ENCODE measurements at places on chromosomes 7 and 10.

DNA sequence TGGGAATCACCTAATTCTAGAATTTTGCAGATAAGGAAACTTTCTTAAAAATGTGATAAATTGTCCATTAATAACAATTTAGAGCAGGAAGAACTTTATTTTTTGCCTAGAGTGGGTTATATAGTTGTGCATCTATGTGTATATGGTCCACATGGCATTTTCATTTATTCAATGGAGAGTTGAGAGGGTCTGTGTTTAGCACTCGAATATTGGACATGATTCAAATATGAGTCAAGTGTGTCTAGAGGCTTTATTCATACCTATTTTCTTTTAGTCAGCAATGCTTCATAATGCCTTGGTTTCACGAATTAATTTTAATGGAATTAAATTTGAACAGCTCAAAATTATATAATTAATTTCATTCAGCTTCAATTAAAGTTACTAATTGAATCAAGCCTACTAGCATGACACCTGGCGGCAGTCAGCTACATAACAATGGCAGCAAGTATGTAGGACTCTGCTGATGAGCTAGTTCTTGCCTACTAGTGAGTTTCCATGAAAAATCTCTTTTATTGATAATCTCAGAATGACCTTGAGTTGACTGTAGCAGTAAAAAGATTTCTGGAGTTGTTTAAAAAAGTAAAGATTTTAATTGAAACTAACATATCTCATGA, 17.7 kb downstream of the MDFIC start:
- DNase-seq, result no peak

DNA sequence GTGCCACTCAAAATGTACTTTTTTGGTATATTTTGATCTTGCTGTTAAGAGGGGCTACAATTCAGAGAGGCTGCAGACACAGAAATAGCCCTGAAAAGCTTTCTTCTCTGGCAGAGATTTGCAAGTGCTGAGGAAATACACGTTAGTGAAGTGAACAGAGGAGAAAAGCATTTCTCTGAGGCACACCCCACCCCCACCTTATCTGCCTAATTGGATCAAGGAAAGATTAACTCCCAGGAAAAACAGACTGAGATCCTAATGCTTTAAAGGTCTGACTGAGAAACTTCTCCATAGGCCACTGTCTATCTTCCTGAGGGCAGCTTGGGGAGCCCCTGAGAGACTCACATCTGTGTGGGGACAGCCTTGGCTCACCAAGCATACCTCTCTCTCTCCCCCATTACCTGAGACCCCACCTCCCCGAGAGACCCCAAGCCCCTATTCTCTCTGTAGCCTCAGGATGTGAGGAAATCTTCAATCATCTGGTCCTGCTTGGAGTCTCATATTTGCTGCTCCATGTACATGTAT, 14.8 kb upstream of the AKR1C3 start:
- DNase-seq, result no peak

- no peak for DNase-seq
These were observed 8.4 kb upstream of the PVRIG start for GRCh38 chr7:100211342-100211780.

DNA sequence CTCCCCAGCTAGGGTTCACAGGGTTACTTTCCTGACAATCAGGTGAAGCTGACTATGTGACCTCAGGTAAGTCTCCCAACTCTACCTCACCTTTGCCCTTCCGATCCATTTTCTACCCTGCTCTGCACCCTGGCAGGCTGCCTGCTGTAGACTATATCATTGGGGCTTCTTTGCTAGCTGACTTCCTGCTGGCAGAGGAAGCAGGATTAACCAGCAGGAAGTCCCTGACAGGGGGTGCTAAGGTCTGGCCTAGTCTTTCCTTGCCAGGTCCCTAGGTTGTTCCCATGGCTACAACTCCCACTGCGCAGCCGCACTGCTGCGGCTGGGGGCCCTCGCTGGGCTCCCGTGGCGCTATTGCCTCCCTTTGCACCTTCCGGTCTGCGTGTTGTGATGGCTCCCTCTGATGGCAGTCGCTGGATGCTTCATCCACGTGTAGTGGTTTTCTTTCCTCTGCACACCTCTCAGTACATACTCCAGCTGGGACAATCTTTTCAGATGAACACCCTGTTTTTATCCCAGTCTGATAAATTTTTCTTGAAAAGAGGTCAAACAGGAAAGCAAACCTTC, 365.9 kb downstream of the REEP3 start:
- DNase-seq, result no peak

DNA sequence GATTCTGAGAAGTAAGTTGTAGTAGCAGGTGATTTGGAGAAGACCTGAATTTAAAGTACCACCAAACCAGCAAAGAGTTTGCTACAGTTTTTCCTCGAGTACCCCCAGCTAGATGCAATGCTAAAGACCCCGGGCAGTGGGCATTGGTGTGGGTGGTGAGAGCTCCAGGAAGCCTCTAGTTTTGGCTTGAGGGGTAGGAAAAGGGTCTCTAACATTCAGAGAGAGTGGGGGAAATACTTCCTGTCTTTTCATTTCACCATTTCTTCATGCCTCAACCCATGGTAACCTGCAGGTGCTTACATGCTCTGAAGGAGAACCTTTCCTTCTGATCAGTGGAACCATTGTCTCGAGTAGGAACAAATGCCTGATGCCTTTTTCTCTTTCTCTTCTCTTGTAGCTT, 352.2 kb downstream of the CALN1 start:
- DNase-seq, result no peak

DNA sequence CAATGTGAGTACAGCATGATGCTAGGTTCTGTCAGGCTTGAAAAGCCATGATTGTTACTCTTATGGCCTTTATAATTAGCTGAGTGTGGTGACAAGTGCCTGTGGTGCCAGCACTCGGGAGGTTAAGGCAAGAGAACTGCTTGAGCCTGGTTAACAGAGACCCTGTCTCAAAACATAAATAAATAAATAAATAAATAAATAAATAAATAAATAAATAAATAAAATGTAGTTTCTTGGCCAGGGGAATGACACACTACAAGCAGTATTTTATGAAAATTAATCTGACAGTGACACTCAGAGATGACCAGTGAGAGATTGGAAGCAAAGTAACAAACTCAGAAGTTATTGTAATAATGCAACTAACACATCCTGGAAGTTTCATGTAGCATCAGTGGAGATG, 2.3 kb upstream of the MORN4 start:
- DNase-seq, result no peak

GRCh38 chr7:29066641-29067040, 79.7 kb downstream of the CPVL start:
- no peak for DNase-seq

GRCh38 chr7:118590107-118590506, 365.6 kb downstream of the ANKRD7 start:
- DNase-seq, result no peak

- no peak for DNase-seq
These were observed 90.8 kb downstream of the DNAJB9 start for GRCh38 chr7:108660465-108660864.

- DNase-seq, result no peak
These were observed 3.1 kb upstream of the FAM171A1 start for GRCh38 chr10:15374156-15374555.

DNA sequence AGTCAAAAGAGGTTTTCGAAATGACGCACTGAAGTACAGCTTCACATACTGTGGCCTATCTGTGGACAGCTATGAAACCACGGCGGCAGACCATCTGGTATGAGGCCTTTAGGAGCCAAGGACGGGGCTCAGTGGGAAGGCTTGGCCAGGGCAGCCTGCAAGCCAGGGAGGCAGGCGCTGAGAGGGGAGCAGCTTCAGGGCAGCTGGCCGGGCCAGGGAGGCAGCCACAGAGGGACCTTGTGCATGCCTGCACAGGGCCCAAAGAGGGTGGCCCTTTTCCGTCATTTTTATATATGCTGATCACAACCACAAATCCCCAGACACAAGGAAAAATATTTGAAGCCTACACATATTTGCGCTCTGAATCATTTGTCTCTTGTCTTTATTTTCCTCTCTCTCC, 13.5 kb downstream of the CALD1 start:
- DNase-seq, result no peak

- DNase-seq, result no peak
These were observed 56.5 kb downstream of the MMRN2 start for GRCh38 chr10:86900955-86901354.

GRCh38 chr7:82471351-82472020, 27.9 kb upstream of the CACNA2D1 start:
- DNase-seq, result no peak

- DNase-seq, result no peak
These were observed 112.4 kb upstream of the ADO start for GRCh38 chr10:62692085-62692484.

DNA sequence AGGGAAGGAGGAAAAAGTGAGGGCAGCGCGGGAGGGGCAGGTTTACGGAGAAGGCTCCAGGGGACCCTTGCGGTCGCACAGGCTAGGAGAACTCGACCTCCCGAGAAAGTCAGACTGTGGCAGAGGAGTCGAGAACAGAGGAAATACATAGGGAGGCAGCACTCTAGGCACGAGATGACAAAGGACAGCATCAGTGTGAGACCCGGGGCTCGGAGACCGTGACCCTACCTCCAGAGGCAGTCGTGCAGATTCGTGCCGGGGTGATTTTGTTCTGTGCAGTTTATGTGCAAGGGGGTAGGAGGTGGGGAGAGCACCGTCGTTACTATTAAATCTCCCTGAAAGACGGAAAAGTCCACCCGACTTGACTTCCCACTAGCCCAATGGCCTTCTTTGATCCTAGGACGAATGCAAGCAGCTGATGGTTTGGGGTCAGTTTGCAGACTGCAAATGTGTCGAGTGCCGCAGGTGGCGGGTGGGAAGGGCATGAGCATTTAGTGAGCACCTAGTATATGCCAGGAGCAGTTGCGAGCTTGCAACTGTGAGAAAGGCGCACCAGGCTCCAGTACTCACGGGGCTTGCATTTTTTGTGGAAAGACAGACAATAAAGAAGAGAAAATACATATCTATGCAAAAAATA, 674 bp upstream of the OSBPL3 start:
- DNase-seq, result peak; percentile 13

- DNase-seq, result no peak
These were observed 27.4 kb downstream of the MAPK8 start for GRCh38 chr10:48333856-48334255.

GRCh38 chr10:102959360-102959759, 41.3 kb downstream of the CNNM2 start:
- no peak for DNase-seq

DNA sequence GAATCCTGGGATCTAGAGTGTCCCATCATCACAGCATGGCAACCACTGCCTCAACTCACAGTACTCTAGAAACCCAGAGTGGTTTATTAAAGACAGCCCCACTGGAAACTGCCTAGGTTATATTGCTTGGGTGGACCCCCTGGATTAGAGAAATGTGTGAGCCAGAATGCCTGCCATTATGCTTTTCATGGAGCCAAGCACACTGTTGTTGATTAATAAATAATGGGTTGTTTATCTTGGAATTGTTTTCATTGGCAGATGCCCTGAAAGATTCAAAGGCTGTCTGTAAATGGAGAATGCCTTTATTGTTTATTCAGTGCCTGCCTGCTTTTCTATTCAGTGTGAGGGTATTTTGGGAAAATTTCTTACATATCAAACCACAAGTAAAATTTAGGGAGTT, 52.1 kb downstream of the GNAI1 start:
- no peak for DNase-seq

- DNase-seq, result no peak
These were observed 52.6 kb downstream of the LARP4B start for GRCh38 chr10:878895-879294.

GRCh38 chr7:154859747-154860620, 142.9 kb downstream of the PAXIP1 start:
- no peak for DNase-seq

- no peak for DNase-seq
These were observed 14.0 kb downstream of the ITGB1 start for GRCh38 chr10:32943854-32944661.

DNA sequence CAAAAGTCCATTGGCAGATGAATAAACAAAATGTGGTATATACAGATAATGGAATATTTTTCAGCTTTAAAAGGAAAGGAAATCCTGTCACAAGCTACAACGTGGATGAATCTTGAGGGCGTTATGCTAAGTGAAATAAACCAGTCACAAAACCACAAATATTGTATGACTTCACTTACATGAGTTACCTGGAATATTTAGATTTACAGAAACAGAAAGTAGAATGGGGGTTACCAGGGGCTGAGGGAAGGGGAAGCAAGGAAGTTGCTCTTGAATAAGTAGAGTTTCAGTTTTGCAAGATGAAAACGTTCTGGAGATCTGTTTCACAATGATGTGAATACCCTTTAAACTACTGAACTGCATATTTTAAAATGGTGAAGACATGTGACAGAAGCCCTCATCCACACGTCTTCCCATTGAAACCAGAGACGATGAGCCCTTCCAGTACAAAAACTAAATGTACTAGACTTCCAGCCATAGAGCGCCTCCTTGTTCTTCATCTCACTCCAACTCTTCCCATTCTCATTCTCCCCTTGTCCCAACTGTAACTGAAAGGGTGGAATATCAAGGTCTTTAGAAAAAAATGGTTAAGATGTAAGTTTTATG, 62.4 kb downstream of the MICU1 start:
- no peak for DNase-seq

- no peak for DNase-seq
These were observed 25.6 kb upstream of the SLC25A13 start for GRCh38 chr7:96347471-96347870.

GRCh38 chr10:96494694-96495093, 19.0 kb downstream of the TLL2 start:
- DNase-seq, result no peak

DNA sequence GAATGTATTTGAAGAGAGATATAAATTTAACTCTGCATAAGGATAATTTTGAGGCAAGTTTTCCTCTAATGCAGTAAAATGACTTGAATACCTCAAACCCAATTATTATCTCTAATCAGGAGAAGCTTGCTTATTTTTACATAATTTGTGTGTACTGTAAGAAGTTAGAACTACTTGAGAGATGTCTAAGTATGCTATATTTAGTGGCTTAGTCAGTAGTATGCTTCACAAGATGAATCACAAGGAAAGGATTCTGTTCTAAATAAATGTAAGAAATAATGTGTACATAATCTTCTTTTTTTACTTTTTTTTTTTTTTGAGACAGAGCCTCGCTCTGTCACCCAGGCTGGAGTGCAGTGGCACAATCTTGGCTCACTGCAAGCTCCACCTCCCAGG, 13.7 kb downstream of the PHTF2 start:
- no peak for DNase-seq

DNA sequence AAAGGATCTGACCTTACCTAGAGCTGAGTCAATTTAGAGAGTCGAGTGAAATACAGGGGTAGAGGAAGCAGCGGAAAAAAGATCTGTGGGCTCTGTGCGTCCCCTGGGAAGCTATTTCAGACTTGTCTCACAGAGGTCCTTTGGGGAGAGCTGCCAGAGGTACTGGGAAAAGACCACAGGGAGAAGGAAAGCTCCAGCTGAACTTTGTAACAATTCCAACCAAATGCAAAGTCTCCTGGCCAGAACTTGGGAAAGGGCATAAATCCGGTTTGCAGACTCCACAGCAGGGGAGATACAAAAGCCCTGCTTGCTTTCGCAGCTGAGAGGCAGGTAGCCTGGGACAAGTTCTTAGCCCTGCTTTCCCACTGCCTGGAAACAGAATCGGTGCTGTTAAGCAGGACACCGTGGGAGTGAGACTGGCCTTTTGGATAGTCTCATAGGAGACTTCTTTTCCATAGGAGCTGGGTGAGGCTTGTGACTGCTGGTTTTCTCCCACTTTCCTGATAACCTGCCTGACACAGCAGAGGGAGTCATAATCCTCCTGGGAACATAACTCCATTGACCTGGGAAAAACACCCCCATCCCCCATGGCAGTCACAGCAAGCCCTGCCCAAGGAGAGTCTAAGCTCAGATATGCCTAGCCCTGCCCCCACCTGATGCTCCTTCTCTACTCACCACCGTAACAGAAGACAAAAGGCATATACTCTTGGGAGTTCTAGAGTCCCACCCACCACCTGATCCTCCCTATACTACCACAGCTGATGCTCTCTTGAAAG, 926.2 kb downstream of the KCNMA1 start:
- no peak for DNase-seq

Measured in activated CD4-positive, alpha-beta T cell treated with anti-CD3 and anti-CD28 coated beads for 1 hour (primary cell).